ENCODE measurements at places on chromosomes 2 and 18.

DNA sequence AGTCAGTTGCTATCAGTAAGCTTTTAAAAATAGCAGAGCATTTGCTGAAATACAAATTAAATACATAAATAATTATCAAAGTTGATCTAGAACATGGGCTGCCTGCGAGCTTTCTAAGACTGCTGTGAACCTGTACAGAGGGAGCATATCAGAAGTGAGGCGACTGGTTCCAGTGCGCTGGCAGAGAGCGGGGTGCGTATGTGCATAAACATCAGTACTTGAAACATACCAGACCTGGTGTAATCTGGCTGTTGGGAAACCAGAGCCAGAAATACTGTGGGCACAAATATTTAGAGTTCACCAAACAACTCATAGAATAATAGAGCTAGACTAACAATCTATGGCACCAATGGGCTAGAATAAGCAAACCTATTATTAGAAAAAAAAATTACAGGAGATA is 27.3 kb downstream of the PDIA6 start:
- DNase-seq: no peak

- no peak for DNase-seq
Measured at GRCh38 chr18:54769526-54770464, 58.5 kb upstream of the RAB27B start.

DNA sequence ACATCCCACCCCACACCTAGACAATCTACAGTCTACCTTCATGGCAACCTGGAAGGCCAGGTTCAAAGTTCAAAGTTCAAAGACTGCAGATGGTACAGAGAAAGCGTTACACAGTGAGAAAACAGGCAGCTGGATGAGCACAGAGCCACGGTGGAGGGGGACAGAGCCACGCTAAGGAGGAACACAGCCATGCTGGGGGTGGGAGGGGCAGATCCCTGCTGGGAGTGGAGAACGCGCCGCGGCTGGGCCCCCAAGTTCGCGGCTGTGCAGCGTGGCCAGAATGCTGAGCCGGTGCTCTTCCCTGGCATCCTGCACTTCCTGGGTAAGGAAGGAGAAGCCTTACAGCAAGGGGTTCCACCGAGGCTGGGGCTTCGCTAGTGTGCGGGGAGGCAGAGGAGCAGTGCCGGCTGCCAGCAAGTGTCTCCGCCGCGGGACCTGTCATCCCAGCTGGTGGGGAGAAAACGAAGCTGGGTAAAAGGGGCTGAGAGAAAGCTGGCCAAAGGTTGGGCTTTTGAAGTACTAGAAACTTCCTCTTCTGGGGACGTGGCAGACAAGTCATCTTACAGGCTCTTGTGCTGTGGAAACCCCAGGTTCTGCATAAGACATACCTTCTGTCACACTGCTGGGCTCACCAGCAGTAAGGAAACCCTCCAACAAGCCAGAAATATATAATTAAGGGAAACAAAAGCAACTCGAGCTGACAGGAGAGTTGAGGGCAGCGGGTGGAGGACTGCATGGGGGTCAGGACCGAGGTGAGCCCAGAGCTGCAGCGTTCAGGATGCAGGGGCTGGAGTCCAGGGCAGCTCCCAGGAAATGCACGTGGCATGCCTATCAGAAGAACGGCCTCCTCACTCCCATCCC is 115.5 kb downstream of the HDAC4 start:
- DNase-seq: no peak

DNA sequence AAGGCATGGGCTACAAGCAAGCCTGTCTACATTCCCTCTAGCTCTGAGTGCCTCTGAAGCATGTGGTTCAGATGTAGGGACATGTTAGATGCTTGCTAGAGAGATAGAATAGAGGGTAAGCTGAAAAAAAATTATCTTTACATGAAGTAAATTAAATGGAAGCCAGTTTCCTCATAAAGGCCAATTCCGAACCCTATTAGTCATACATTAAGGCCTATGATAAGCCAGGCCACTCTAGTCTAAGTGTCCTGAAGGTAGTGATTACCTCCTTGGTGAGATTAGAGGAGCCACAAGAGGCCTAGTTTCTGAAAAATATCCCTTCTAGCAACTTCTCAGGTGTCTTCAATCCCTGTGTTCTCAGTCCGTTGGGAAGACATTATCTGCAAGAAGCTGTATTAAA is 72.4 kb upstream of the NPAS2 start:
- no peak for DNase-seq

- DNase-seq: no peak
Measured at GRCh38 chr18:48986851-48987761, 36.3 kb upstream of the SMAD7 start.

- DNase-seq: no peak
Measured at GRCh38 chr18:39751921-39752320, 2186.3 kb upstream of the CELF4 start.

DNA sequence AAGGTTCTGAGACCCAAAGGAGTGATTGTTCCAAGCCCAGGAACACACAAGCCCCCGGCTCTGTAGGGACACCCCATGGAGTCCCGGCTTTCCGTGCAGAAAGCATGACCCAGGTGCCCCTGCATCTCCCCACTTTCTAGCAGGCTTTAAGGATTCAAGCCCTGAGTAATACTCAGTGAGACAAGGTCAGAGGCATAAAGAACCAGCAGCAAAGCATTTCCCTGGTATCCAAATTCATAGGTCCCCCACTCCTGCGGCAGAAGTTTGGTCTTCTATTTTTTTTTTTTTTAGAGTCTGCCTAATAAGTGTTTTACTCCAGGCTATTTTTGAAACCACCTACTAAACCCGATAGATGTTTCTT is 16.3 kb downstream of the TSHZ1 start:
- no peak for DNase-seq

GRCh38 chr18:51275712-51276476 is 78.4 kb upstream of the MEX3C start:
- no peak for DNase-seq

DNA sequence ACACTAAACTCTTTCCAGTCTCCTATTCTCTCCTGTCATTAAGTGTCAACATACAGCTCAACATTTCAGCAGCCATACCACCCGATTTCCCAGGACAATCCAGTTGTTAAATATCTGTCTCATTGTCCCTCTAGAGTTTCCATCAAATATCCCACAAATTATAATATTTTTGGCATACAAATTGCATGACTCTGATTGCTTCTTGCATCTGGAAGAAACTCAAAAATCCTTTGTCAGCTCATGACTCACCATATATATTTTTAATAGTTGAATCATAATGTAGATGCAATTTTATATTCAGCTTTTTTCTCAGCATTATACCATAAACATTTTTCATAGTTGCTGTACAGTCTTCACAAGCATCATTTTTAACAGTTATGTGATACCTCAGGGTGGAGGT is 7.2 kb downstream of the SLC30A3 start:
- no peak for DNase-seq

- DNase-seq: no peak
Measured at GRCh38 chr2:223197046-223197445, 145.1 kb downstream of the KCNE4 start.

- no peak for DNase-seq
Measured at GRCh38 chr2:33347856-33348255, 128.6 kb upstream of the RASGRP3 start.

GRCh38 chr2:25365241-25365640 is 23.5 kb upstream of the DNMT3A start:
- no peak for DNase-seq

GRCh38 chr2:25674077-25674362 is 643 bp upstream of the DTNB start:
- DNase-seq: no peak

GRCh38 chr18:22473366-22473765 is 55.7 kb upstream of the CTAGE1 start:
- no peak for DNase-seq
